ENCODE measurements at places on chromosomes 1 and 21.

- DNase-seq = peak; percentile 3
These were observed 269.6 kb upstream of the PLXNA2 start for GRCh38 chr1:208513799-208514198.

GRCh38 chr1:231193710-231194340 lies 32.0 kb downstream of the TRIM67 start:
- DNase-seq = no peak

DNA sequence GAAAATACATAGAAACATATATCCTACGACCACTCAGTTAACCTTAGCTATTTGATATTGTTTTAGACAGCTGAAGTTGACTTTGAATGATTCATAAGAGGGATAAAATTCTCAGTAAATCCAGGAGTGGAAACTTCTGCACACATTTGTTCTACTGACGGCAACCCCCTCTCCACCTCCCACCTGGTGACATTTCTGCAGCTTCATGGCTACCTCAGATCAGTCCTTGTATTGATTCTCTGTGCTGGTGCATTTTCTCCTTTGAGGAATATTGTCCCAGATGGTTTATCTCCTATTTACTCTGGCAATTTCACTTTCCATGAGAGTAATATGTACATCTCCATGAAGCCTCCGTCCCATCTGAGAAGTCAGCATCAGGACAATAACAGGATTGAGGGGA lies 57.7 kb upstream of the COA6 start:
- no peak for DNase-seq

- no peak for DNase-seq
These were observed 856 bp downstream of the FDPS start for GRCh38 chr1:155309423-155310021.

All from astrocyte (in vitro differentiated cells and primary cell).